ENCODE measurements at places on chromosomes 11 and 22.
A peak's percentile ranks its signal among the peaks of the same experiment; 100 is the strongest.

DNA sequence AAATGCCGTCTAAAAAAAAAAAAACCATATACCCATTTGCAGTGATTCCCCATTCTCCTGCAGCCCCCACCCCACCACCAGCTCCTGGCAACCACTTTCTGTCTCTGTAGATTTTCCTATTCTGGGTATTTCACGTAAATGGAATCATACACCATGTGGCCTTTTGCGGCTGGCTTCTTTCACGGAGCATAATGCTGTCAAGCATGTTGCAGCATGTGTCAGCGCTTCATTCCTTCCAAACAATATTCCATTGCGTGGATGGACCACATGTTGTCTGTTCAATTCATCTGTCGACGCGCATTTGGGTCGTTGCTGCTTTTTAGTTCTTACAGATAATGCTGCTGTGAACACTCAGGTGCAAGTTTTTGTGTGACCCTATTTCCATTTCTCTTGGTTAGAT, 14.8 kb upstream of the EMID1 start:
- peak; percentile 21 for DNase-seq

DNA sequence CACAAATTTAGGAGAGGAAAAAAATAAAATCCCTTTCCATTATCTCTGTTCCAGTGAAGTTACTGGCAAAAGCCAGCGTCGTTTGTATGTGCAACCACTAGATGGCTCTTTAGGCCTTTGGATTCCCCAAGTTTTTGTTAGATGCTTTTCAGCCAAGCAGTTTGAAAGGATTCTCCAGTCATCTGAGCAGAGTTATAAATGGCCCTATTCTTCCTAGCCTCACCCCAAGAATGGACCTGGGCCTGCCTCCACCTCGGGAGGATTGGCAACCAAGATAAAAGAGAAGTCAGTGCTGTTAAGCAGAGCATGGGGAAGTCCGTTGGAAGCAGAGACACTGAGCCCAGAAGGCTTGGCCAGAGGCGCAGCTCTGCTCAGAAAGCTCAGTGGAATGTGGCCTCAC, 15.4 kb downstream of the FAM181B start:
- peak; percentile 44 for DNase-seq

GRCh38 chr11:14678350-14678749, 34.7 kb downstream of the PDE3B start:
- no peak for DNase-seq

GRCh38 chr11:5007561-5007960, 12.9 kb downstream of the OR51L1 start:
- no peak for DNase-seq

- DNase-seq: no peak
Measured at GRCh38 chr11:1350086-1350725, 39.5 kb upstream of the BRSK2 start.

DNA sequence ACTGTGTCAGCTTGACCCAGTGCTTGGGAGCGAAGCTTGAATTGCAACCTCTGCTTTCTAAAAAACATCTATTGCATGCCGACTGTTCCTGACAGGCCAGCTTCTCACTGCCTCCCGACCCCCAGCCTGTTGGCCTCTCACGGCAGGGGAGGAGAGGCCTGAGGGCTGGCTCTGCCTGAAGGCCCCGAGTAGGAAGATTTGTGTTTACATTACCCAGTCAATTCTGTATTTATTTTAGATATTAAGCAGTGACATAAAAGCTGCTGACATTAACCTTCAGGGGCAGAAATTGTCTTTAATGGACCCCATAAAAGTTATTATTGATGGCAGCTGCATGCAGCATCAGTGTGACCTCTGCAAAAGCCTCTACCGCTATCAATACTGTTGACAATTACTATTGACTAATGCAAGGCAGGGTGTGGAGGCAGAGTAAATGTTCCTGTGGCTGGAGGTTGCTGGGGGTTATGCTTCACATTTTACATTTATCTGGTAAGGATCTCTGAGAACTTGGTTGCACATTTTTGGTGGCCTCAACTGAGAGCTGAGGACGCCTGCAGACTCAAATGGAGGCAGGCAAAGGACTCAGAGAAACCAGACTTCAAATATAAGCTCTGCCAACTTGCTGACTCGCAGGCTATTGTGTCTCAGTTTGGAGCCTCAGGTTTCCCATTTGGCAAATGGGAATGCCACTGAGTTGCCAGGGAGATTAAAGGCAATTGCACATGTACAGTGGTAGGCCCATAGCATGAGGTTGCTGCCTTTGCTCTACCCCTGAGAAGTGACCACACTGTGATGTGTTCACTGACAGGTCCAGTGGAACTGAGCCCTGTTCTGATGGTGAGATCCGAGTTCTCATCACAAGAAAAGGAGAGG, 380.5 kb downstream of the TENM4 start:
- no peak for DNase-seq

- no peak for DNase-seq
Measured at GRCh38 chr22:34702279-34702678, 363.7 kb upstream of the ISX start.

Measured in foreskin keratinocyte (primary cell).